SJSA1 (cell line): ENCODE measurements at places on chromosomes 4 and X. TPM values are rescaled to one million over a fixed set of nuclear protein-coding genes. Genes with fewer than 3 reads are reported as not detected.

Gene NWD2
- not detected in 2 replicates for total RNA-seq

Gene PHF8
- total RNA-seq = 7.8 and 15.0 TPM in 2 replicates

Gene EDNRA
- 2.9 and 4.9 TPM in 2 replicates for total RNA-seq

Gene CC2D2A
- total RNA-seq = 3.9 and 7.7 TPM in 2 replicates

Gene TMEM33
- 30.8 and 46.0 TPM in 2 replicates for total RNA-seq

Gene MAGEC2
- total RNA-seq = not detected in 2 replicates

Gene GCNA
- 0.92 TPM in 1 of 2 replicates, not detected in the other for total RNA-seq

Gene VMA21
- 40.8 and 45.3 TPM in 2 replicates for total RNA-seq

Gene TEX28
- not detected in 2 replicates for total RNA-seq

Gene MRPS18C
- 19.0 and 55.2 TPM in 2 replicates for total RNA-seq

Gene ADGRA3
- 6.8 and 9.4 TPM in 2 replicates for total RNA-seq

Gene SATL1
- 0.18 TPM in 1 of 2 replicates, not detected in the other for total RNA-seq

Gene F9
- total RNA-seq = not detected in 2 replicates

Gene DGAT2L6
- total RNA-seq = not detected in 2 replicates

Gene FANCB
- 14.4 and 15.0 TPM in 2 replicates for total RNA-seq

Gene MAOA
- total RNA-seq = 7.1 and 8.7 TPM in 2 replicates

GRCh38 chr4:98482847-98483806 lies 175.3 kb downstream of the TSPAN5 start:
- peak; percentile 90 for DNase-seq
- H3K4me3 ChIP-seq = no peak overlapping the region
- peak overlapping the region; percentile 76 for H3K27ac ChIP-seq
- H3K27me3 ChIP-seq = no peaks in the 10 kb centered on the region

DNA sequence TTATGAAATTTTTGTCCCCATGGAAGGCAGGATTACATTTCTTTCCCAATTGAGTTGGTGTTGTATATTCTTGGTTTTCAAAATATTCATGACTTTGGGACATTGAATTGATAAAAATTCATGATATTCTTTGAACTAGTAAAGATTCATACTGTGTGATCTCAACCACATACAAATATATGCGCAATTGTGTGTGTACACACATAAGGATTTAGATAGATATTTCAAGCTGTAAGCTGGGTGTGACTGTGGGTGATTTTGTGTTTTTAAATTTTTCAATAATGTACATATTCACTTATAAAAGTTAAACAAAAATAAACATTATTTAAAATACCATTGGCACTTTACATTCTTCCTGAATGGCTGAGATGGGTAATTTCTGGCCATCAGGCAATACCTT lies 19.5 kb upstream of the VSIG1 start:
- no peaks in the 10 kb centered on the region for H3K36me3 ChIP-seq
- no peak overlapping the region for H3K27ac ChIP-seq
- peaks cover 13% of the 10 kb centered on the region for H3K4me1 ChIP-seq
- no peak overlapping the region for H3K4me3 ChIP-seq
- no peak for DNase-seq

GRCh38 chr4:75845992-75846391 lies 56.3 kb downstream of the PPEF2 start:
- no peak overlapping the region for H3K4me3 ChIP-seq
- H3K36me3 ChIP-seq = no peaks in the 10 kb centered on the region
- H3K27me3 ChIP-seq = no peaks in the 10 kb centered on the region
- no peak for DNase-seq

GRCh38 chr4:10732235-10732913 lies 47.8 kb upstream of the CLNK start:
- no peak for DNase-seq
- no peak overlapping the region for H3K27ac ChIP-seq
- no peak overlapping the region for H3K4me3 ChIP-seq
- no peaks in the 10 kb centered on the region for H3K27me3 ChIP-seq
- H3K4me1 ChIP-seq = no peaks in the 10 kb centered on the region

DNA sequence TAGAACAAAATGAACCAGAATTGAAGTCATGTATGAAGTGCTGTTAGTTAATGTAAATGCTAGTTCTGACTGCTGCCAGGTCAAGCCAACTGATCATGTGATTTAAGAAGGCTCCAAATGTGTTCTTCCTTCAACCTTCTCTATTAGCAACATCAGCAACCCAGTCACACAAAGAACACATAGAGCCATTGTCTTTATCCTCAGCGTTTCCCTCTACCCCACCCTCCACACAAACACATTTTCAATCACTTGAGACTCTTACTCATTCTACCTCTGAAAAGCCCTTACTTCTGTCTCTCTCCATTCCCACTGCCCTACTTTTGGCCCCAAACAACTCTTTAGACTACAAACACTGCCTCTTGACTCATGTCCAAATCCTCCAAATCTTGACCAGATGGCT lies 89.7 kb upstream of the KDR start:
- H3K27ac ChIP-seq = no peak overlapping the region
- no peaks in the 10 kb centered on the region for H3K4me1 ChIP-seq
- no peak overlapping the region for H3K4me3 ChIP-seq

DNA sequence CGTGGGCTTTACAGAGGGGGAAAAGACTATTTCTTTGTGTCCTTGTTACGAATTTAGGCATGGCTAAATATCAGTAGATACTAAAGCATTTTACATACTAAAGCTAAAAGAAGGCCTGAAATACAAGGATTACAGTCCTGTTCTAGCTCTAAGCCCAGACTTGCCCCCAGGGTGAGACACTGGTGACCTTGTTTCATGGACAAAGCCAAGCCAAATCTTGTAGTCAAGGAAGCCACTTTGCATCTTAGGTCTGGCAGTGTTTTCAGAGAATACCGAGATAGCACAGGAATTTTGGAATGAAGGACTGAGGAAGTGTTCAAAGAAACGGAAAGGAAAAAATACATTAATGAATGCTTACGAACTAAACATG lies 733 bp upstream of the G3BP2 start:
- H3K4me1 ChIP-seq = peaks cover 14% of the 10 kb centered on the region
- peak overlapping the region; percentile 55 for H3K27ac ChIP-seq
- no peak for DNase-seq
- H3K27me3 ChIP-seq = no peaks in the 10 kb centered on the region
- peaks cover 8% of the 10 kb centered on the region; the same call in 1 of the 2 replicates for H3K36me3 ChIP-seq

DNA sequence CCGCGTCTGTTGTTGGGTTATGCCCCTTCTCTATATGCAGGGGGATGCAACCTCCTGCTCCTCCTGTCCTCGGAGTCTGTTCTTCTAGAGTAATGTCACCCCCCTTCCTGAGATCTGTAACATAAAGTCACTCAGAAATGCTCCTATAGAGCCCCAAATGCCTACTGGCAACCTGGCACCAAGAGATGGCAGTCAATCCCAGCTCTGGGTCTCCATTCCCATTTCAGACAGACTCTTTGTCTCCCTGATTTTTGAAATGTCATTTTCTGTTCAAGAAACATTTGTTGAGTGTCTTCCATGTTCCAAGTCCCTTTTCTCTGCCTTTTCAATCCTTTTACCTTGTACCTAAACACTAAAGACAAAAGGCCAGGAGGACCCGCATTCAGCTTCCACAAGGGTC lies 9.6 kb upstream of the PRDM8 start:
- H3K4me3 ChIP-seq = no peak overlapping the region
- H3K36me3 ChIP-seq = no peaks in the 10 kb centered on the region
- H3K4me1 ChIP-seq = peaks cover 6% of the 10 kb centered on the region

DNA sequence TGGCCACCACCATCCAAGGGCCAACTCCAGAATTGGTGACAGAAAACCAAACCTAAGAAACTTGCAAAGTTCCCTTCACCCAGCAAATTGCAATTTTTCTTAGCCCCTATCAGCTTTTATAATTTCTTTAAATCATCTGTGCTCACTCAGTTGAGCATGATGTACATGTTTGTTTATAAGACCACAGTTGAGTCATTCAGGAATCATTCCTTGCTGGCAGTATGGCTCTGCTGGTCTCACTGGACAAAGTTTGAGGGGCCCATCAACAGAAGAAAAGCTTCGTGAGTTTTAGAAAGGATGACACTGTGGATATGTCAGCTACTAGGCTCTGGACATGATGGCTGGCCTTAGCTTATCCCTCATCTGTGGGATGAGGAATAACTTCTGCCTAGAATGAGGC lies 4.0 kb downstream of the TRPC5 start:
- no peak for DNase-seq
- no peaks in the 10 kb centered on the region for H3K4me1 ChIP-seq
- H3K27me3 ChIP-seq = no peaks in the 10 kb centered on the region
- H3K36me3 ChIP-seq = no peaks in the 10 kb centered on the region
- no peak overlapping the region for H3K4me3 ChIP-seq
- H3K27ac ChIP-seq = no peak overlapping the region

GRCh38 chrX:134653835-134654234 lies 4.4 kb downstream of the PLAC1 start:
- H3K27me3 ChIP-seq = no peaks in the 10 kb centered on the region
- H3K36me3 ChIP-seq = no peaks in the 10 kb centered on the region
- no peak for DNase-seq
- H3K4me1 ChIP-seq = no peaks in the 10 kb centered on the region
- no peak overlapping the region for H3K27ac ChIP-seq

- no peak overlapping the region for H3K4me3 ChIP-seq
- no peak overlapping the region for H3K27ac ChIP-seq
- H3K4me1 ChIP-seq = 0 out of 2 replicates have a peak, but pooled peaks cover 5% of the 10 kb centered on the region
- no peak for DNase-seq
- no peaks in the 10 kb centered on the region for H3K36me3 ChIP-seq
These were observed 192.3 kb downstream of the AASDH start for GRCh38 chr4:56195025-56195424.

- no peaks in the 10 kb centered on the region for H3K36me3 ChIP-seq
- H3K4me3 ChIP-seq = no peak overlapping the region
These were observed 16.8 kb upstream of the NFXL1 start for GRCh38 chr4:47930971-47931804.

GRCh38 chr4:41236032-41236431 lies 20.7 kb upstream of the UCHL1 start:
- H3K4me1 ChIP-seq = no peaks in the 10 kb centered on the region
- no peak overlapping the region for H3K27ac ChIP-seq
- H3K4me3 ChIP-seq = no peak overlapping the region
- no peak for DNase-seq
- H3K36me3 ChIP-seq = no peaks in the 10 kb centered on the region

- H3K27ac ChIP-seq = no peak overlapping the region
- no peaks in the 10 kb centered on the region for H3K4me1 ChIP-seq
- no peak overlapping the region for H3K4me3 ChIP-seq
These were observed 1740.3 kb downstream of the STIM2 start for GRCh38 chr4:28600958-28601357.

DNA sequence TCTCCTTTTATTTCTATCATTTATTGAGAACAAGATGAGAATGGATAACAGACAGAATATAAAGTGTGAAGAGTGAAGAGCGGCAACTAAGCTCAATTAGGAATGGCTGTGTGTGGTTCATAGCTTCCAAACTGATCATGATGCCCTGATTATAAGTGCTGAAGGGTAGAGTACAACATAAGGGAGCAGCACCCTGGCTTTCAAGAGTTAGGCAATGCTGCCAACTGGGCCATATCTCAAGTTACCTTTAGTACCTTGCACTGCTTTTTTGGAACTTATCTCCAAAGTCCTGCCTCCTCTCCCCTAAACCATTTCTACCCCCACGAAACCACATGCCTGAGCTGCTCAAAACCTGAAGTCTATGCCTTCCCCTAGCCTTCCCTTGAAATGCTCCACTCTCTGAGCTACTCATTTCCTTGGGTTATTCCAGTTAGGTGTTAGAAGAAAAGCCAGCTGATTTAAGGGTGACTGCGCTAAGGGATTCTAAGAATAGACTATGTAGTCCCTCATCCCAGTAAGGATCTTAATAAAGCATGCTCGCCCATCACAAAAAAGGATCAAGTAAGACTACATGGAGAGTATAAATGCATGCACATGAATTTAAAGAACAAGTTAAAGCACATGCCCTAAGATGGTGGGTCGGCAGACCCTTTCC lies 29.6 kb downstream of the MED14 start:
- peaks cover 21% of the 10 kb centered on the region; the same call in 1 of the 2 replicates for H3K36me3 ChIP-seq
- H3K4me1 ChIP-seq = no peaks in the 10 kb centered on the region
- no peaks in the 10 kb centered on the region for H3K27me3 ChIP-seq
- no peak for DNase-seq

GRCh38 chrX:40278340-40279090 lies 180.8 kb upstream of the BCOR start:
- H3K27ac ChIP-seq = peak overlapping the region; percentile 59
- peaks cover 56% of the 10 kb centered on the region for H3K4me1 ChIP-seq
- H3K27me3 ChIP-seq = no peaks in the 10 kb centered on the region
- no peaks in the 10 kb centered on the region; the same call in 1 of the 2 replicates for H3K36me3 ChIP-seq

GRCh38 chr4:13481569-13481968 lies 2.6 kb downstream of the RAB28 start:
- DNase-seq = no peak
- no peaks in the 10 kb centered on the region for H3K36me3 ChIP-seq

DNA sequence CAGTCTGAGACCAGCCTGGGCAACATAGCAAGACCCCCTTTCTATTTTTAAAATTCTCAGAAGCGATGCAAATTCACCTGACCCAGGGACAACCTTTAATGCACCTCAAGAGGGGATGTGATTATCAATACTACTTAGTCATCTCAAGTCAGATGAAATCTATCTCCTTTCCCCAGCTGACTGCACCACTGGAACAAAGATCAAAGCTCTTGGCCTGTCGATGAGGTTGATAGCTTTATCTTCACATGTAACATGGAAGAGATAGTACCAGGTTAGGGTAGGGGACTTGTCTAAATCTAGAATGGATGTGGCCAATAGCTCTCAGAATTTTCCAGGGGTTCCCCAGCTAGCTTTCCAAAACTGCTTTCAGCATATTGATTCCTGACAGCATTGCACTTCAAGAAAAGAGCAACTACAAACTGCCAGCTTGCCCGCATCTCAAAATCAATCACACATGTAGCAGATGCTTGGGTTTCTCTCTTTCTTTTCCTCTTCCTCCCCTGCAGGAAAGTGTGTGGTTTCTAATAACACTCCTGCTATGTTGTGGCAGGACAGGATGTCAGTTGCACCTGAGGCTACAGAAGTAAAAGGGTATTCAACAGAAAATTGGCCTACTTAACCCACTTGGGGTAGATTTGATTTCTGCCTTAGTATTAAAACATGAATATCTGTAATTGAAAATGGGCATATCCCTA lies 12.2 kb upstream of the TMEM164 start:
- no peak overlapping the region for H3K27ac ChIP-seq
- H3K27me3 ChIP-seq = no peaks in the 10 kb centered on the region
- H3K36me3 ChIP-seq = no peaks in the 10 kb centered on the region
- no peaks in the 10 kb centered on the region for H3K4me1 ChIP-seq
- no peak for DNase-seq

DNA sequence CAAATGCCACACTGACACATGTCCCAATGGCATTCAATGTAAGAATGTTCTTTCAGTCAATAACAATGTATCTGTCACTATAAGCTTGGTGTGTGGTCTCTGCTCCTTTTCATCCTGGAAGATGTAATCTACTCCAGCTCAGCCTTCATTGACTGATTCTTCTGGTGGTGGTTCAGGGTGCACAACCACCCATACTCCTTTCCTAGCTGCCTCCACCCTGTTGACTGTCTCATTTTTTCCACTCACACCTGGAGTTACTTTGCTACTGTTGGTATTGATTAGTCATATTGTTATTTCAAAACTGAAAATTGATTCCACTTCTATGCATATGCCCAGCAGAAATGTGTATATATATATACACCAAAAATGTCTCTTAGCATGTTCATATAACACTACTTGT lies 140.5 kb downstream of the ASB9 start:
- H3K27me3 ChIP-seq = no peaks in the 10 kb centered on the region
- H3K4me3 ChIP-seq = no peak overlapping the region
- no peaks in the 10 kb centered on the region for H3K4me1 ChIP-seq
